ENCODE measurements at places on chromosomes 6 and 20.

DNA sequence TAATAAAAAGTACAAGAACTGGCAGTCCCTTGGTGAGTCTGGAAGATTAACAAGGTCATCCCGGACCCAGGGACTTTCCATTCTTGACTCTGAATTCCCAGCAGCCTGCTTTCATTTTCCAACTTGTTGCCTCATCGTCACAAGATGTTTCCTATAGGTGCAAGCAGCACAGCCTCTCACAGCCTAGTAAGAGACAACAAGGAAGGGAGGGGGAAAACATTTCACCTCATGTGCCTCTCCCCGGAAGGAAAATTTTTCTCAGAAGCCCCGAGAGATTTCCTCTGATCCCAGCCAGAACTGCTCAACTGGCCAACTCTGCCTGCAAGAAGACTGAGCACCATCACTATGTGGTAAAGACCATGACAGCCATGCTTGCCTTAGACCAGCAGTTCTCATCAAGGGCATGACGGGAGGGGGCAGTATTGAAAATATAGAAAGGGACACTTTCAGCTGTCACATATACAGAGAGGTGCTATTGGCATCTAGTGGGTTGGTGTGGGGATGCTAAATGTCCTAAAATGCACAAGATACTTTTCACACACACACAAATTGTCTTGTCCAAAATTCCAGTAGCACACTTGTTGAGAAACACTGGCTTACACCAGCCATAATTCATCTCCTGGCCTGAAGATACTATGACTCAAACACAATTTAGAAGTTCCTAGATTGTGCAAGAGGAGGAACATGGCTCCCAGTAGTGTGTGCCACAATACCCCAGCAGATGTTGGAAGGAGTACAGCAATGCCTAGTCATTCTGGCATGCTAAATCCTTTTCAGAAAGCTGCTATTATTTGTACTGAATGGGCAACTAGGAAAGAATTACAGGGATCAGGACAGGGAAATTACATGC is 10.8 kb upstream of the WTAP start:
- no peak for DNase-seq

DNA sequence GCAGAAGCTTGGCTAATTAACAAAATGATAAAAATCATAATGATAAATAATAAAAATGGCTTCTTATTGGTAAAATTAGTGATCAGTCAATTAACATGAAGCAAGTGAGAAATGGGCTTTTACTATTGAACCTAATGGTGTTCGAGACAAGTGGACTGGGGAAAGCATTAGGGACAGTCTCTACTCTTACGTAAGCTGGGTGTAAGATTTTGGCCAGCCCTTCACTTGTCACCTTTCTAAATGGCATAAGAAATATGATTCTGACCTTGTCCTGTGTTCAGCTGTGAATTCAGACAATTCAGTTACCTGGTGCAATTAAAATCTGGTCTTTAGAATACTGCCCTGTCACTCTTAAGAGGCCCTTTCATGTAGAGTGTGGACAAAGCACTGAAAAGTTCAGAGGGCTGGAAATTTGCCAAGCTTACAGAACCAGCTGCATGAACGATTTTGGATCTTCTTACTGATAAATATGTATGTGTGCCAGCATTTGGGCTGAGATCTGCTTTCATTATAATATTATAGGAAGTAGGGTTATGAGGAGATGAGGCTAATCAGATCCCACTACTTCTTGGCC is 115.9 kb downstream of the QRSL1 start:
- DNase-seq, result no peak

- DNase-seq, result no peak
Observed at GRCh38 chr20:3660262-3661059, 2.7 kb downstream of the GFRA4 start.

DNA sequence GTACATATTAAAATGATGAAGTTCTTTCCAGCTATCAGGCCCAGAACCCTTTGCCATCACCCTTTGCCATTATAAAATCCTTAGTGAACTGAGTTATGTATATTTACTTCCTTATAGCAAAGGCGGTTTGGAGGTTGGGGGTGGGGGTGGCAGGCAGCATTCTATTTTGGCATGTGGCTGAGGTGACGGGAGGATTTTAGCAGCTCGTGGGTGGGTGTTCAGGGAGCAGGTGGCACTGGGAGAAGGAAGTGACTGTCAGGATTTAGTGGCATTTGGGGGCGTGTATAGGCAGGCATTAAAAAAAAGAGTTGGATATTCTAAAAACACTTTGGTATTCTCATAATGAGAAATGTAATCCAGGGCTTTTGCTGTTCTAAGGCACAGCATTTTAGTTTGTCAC is 150.7 kb downstream of the RIMS1 start:
- no peak for DNase-seq

Data from stimulated activated CD4-positive, alpha-beta T cell treated with anti-CD3 and anti-CD28 coated beads, Interleukin-1b, Interleukin-23, amount 100 ng/mL, for 1 hour (primary cell).